ENCODE measurements at places on chromosomes 5 and 9. TPM values are rescaled to one million over a fixed set of nuclear protein-coding genes. Genes with fewer than 3 reads are reported as not detected.

DNA sequence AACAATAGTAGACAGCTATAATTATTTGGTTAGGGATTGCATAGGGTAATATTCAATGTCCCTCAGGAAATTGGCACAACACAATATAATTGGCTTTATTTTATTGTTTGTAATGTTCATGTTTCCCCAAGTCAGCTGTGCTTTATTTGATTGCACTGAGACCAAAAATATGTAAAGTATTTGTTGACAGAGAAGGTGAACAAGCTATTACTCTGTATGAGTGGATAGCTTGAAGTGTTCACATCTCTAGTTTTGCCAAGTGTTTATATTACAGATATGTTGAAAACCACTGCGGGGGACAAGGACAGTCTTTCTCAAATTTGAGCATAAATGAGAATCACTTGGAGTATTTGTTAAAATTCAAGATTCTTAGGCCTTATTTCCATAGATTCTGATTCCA, 83.3 kb downstream of the RAB3C start:
- no peaks in the 10 kb centered on the region for H3K27me3 ChIP-seq
- H3K4me1 ChIP-seq: peaks cover 14% of the 10 kb centered on the region
- no peak overlapping the region for H3K4me3 ChIP-seq
- H3K27ac ChIP-seq: no peak overlapping the region
- H3K36me3 ChIP-seq: no peaks in the 10 kb centered on the region
- DNase-seq: no peak

DNA sequence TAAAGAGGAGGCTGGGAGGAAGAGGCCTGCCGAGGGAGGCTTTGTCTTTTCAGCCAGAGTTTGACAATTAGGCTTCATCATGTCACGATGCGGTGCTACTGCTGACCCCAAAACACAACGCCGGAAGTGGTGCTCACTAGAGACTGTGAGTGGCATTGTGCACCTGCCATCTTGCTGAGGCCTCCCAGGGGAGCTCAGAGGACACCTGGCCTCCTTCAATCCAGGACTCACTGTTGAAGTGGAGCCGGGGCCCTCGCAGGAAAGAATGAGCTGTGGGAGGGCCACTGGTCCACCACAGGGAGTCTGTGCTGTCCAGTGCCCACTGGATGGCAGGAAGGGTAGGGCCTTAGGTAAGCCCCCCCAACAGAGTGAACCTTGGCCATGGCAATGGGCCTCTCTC, 12.7 kb upstream of the SLC25A48 start:
- no peaks in the 10 kb centered on the region for H3K4me1 ChIP-seq
- H3K27me3 ChIP-seq: no peaks in the 10 kb centered on the region
- no peak overlapping the region for H3K4me3 ChIP-seq
- no peak for DNase-seq

DNA sequence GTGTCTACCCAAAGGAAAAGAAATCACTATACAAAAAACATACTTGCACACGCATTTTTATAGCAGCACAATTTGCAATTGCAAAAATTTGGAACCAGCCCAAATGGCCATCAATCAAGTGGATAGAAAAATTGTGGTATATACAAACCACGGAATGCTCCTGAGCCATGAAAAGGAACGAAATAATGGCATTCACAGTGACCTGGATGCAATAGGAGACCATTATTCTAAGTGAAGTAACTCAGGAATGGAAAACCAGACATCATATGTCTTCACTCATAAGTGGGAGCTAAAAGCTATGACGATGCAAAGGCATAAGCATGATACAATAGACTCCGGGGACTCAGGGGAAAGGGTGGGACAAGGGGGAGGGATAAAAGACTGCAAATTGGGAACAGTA, 78.4 kb downstream of the ENC1 start:
- H3K4me3 ChIP-seq: no peak overlapping the region
- no peaks in the 10 kb centered on the region for H3K36me3 ChIP-seq
- no peak for DNase-seq
- H3K27ac ChIP-seq: no peak overlapping the region

- DNase-seq: no peak
- no peak overlapping the region for H3K27ac ChIP-seq
- no peaks in the 10 kb centered on the region for H3K4me1 ChIP-seq
- H3K27me3 ChIP-seq: peaks cover 12% of the 10 kb centered on the region
- H3K4me3 ChIP-seq: no peak overlapping the region
These were observed 20.7 kb upstream of the XPA start for GRCh38 chr9:97717866-97718265.

DNA sequence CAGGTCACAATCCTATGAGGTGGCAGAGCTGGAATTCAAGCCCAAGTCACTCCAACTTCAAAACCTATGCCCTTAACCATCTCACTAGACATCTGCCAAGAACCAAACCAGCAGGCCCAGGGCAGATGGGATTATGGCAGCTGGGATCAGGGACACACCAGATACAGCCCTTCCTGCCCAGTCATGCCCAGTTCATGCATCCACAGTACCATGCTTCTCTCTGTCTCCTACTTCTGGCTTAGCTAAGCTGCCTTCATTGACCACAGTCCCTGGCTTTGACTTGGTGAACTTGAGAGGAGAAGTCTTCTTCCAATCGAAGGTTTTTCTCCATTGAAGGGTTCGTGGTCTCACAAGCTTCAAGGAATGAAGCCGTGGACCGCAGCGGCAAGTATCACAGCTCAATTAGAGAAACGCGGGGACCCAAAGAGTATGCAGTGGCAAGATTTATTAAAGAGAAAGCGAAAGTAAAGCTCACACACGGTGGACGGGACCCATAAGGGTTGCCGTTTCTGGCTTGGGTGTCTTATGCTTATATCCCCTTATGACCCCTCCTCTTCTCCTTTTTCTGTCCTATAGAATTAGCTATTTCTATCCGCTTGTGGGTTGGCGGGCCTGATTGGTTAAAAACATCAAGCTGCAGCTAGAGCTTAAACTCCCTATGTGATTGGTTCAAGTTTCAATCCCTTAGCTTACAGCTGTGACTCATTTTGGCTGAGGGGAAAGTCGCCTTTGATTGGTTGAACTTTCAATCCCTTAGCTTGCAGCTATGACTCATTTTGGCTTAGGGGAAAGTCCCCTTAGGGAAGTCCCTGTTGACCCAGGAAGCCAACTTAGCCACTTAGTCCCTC, 101.2 kb downstream of the TRIM36 start:
- no peak overlapping the region for H3K27ac ChIP-seq
- H3K27me3 ChIP-seq: no peaks in the 10 kb centered on the region
- no peaks in the 10 kb centered on the region for H3K36me3 ChIP-seq
- no peak overlapping the region for H3K4me3 ChIP-seq
- DNase-seq: no peak

GRCh38 chr9:135920256-135920930, 13.0 kb upstream of the CAMSAP1 start:
- no peak overlapping the region for H3K4me3 ChIP-seq
- DNase-seq: no peak
- no peak overlapping the region for H3K27ac ChIP-seq
- no peaks in the 10 kb centered on the region for H3K27me3 ChIP-seq
- H3K4me1 ChIP-seq: no peaks in the 10 kb centered on the region
- H3K36me3 ChIP-seq: peaks cover 18% of the 10 kb centered on the region

- no peak for DNase-seq
- no peak overlapping the region for H3K4me3 ChIP-seq
- H3K4me1 ChIP-seq: no peaks in the 10 kb centered on the region
- no peaks in the 10 kb centered on the region for H3K36me3 ChIP-seq
These were observed 929.5 kb upstream of the C9orf72 start for GRCh38 chr9:28502741-28503140.

DNA sequence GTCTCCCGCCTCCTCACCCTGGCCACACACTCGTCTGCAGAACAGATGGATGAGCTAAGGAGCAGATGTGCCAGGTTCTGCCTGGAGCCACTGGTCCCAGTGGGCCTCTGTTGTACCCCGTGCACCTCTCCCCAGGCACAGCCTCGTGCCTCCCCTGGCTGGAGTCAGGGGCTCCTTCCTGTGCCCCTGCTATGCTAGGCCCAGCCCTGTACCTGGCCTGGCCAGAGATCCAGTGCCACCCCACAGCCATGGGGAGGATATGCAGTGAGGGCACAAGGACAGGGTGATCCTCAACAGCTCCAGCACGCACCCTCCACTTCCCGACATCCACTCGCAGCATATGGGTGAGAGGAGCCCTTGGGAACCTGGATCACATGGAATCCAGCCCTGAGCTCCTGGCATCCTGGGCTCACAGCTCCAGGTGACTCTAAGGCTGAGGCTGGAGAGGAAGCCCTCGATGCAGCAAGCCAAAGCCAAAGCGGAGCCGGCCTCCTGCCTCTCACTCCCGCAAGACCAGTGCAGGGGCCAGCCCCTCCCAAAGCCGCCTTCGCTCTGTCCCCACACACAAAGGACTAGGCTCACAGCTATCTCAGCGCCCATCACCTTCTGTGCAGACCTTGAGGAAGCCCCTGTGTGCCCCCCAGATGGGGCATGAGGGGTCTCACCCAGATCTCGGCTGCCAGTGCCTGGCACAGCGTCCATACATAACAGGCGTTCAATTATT, 23.7 kb upstream of the ADAMTS2 start:
- no peaks in the 10 kb centered on the region for H3K27me3 ChIP-seq
- no peak overlapping the region for H3K27ac ChIP-seq
- H3K4me1 ChIP-seq: no peaks in the 10 kb centered on the region
- H3K4me3 ChIP-seq: no peak overlapping the region

DNA sequence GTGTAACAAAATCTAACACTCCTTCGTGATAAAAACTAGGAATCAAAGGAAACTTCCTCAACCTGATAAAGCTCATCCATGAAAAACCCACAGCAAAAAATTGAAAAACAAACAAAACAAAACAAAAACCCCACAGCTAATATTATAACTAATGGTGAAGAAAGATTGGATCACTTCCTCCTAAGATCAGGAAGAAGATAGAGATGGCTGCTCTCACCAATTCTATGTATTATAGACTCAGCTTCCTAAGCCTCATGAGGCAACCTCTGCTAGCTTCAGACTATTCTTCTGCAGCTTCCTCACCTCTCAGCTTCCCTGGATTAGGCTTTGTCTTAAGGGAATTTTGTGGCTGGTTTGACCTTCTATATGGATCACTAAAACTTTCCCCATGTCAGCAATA, 40.1 kb downstream of the PHAX start:
- no peaks in the 10 kb centered on the region for H3K27me3 ChIP-seq
- H3K4me3 ChIP-seq: no peak overlapping the region
- H3K27ac ChIP-seq: no peak overlapping the region
- no peak for DNase-seq
- no peaks in the 10 kb centered on the region for H3K36me3 ChIP-seq
- no peaks in the 10 kb centered on the region for H3K4me1 ChIP-seq

DNA sequence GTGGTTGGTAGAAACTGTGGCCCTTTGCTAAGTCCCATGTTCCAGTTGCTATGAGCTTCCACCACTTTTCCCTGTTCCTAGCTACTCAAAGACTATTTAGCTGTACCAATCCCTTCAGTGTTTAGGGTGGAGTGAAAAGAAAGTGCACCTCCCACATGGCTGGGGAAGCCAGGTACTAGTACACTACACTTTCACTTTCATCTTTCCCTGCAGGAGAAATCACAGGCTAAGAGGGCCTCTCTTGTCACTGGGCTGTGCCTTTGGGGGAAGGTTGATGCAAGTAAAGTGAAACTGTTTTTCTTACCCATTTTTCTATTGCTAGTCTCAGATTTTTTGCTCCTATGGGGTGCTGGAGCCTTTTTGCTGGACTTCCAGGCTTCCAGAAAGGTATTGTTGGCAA, 33.5 kb upstream of the CKS2 start:
- no peaks in the 10 kb centered on the region for H3K4me1 ChIP-seq
- peaks cover 13% of the 10 kb centered on the region for H3K36me3 ChIP-seq
- no peaks in the 10 kb centered on the region for H3K27me3 ChIP-seq
- DNase-seq: no peak
- H3K27ac ChIP-seq: no peak overlapping the region
- no peak overlapping the region for H3K4me3 ChIP-seq

DNA sequence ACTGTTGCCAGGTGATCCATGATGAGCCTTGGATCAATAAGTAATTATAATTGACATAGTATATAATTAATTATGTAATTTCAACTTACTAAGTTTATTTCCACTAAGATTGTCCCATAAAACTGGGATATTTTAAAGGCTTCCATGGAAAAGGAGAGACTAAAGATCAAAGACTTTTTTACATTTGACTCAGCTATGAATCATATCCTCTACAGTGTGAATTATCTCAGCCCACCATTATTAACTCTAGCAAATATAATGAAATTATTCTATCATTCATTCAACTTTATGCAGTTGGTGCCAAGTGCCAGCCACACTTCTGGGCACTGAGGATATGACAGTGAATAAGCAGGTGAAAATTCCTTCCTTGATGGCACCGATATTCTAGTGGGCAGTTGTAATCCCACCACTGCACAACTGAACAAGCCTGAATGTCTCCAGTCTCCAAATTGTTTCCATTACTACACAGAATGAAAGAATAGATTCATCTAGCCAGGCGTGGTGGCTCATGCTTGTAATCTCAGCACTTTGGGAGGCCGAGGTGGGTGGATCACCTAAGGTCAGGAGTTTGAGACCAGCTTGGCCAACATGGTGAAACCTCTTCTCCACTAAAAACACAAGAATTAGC, 21.9 kb upstream of the TXN start:
- H3K36me3 ChIP-seq: no peaks in the 10 kb centered on the region
- DNase-seq: no peak
- H3K27ac ChIP-seq: no peak overlapping the region
- no peaks in the 10 kb centered on the region for H3K4me1 ChIP-seq
- H3K27me3 ChIP-seq: no peaks in the 10 kb centered on the region
- H3K4me3 ChIP-seq: no peak overlapping the region

DNA sequence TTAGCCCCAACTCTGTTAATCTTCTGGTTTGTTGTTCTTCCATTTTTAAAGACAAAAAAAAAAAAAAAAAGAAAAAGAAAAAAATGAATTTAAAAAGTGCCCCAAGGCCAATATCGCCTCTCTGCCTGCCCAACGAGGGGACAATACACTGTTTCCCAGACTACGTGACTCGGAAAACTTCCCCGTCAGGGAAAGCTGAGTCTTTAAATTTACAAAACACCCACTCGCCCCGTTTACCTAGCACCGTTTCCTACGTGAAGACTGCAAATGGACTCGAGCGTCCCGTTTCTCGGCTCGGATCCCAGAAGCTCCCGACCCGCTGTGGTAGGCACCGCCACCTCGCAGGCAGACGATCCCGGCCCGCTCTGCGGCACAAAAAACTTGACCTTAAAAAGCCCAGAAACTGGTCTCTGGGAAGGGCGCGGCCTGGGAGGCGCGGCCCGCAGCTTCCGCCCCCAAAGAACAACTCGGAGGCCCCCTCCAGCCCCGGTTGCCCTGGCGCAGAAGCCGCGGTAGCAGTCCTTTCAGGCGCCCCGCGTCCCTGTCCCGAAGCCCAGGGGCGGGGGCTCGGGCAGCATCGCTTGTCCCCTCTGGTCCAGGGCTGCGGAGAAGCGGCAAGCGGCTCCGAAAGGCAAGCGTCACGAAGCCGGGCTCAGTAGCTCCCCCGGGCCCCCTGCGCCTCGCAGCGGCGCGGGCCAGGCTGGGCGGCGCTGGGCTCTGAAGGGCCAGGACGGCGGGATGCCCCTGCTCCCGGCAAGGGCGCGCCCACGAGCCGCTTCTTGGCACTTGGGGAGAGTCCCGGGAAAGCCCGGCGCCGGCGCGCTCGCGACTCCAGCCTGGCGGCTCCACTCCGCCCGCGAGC, at the start of gene GCNT4:
Gene GCNT4 (minus strand): TSS at position 367 of the 862 bp plus-strand sequence. CDS start 22,521 bp downstream, outside the sequence.
- H3K4me1 ChIP-seq: peaks cover 15% of the 10 kb centered on the region
- H3K4me3 ChIP-seq: peak within 1 kb of the TSS; percentile 75
- no peak within 1 kb of the TSS for H3K27ac ChIP-seq
- peak; percentile 79 for DNase-seq
- H3K36me3 ChIP-seq: no peaks in the 10 kb centered on the region

The PCDHB4 gene
- 1.9 TPM for total RNA-seq

The ALDH7A1 gene
- 128 TPM for total RNA-seq

The CCDC187 gene
- total RNA-seq: 0.09 TPM

The PKD2L2 gene
- not detected for total RNA-seq

The BBLN gene
- 228 TPM for total RNA-seq

The ANXA2R gene
- total RNA-seq: 0.17 TPM

All from neural progenitor cell (in vitro differentiated cells).